ENCODE measurements at places on chromosomes 4 and X. TPM values are rescaled to one million over a fixed set of nuclear protein-coding genes. Genes with fewer than 3 reads are reported as not detected.

The PCDH7 gene
- total RNA-seq, result not detected

The MAML3 gene
- total RNA-seq, result 4.0 TPM

The MCTS1 gene
- 60.5 TPM for total RNA-seq

The C4orf54 gene
- total RNA-seq, result not detected

The AMER1 gene
- total RNA-seq, result 3.8 TPM

The MPP1 gene
- total RNA-seq, result 69.4 TPM

The TAPT1 gene
- 31.9 TPM for total RNA-seq

The TCEAL2 gene
- not detected for total RNA-seq

DNA sequence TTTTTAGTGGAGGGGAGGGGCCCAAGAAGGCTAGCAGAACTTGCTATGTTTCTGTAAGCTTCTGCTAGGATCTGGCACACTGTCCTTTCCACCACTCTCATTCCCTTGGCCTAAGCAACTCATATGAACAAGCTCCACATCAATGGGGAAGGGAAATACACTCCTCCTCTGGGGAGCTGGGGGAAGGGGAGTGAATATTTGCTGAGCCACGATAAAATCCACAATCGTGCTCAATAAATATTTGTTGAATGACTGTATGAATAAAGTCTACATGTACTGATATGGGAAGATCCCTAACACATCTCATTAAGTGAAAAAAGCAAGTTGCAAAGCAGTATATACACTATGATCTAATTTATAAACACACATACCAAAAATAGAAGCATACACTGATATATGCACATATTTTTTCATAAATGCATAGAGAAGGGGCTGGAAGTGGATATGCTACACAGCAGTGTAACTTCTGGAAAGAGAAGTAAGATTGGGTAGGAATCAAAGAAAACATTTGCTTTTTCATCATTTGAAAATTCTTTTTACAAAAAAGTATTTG is 95.8 kb upstream of the EFHC2 start:
- no peak overlapping the region for H3K27ac ChIP-seq
- no peaks in the 10 kb centered on the region for H3K4me1 ChIP-seq

DNA sequence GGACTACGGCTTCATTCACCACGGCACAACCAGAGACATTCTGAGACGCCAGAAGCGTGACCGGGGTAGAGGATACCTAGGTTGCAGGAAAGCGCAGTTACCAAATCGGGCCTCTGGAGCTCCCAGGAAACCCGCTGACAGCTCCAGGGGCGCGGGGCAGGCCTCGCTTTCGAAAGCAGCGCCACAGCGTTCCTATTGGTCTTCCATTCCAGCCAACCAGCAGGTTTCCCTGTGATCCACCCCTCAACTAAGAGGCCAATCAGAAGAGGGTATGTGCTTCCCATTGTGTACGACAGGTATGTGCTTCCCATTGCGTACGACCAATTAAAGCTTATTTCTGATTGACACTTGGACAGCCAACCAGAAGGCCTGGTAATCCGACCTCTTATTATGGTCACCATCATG is 14.9 kb downstream of the SNX12 start:
- no peak overlapping the region for H3K27ac ChIP-seq
- no peak overlapping the region for H3K4me3 ChIP-seq
- DNase-seq, result no peak

DNA sequence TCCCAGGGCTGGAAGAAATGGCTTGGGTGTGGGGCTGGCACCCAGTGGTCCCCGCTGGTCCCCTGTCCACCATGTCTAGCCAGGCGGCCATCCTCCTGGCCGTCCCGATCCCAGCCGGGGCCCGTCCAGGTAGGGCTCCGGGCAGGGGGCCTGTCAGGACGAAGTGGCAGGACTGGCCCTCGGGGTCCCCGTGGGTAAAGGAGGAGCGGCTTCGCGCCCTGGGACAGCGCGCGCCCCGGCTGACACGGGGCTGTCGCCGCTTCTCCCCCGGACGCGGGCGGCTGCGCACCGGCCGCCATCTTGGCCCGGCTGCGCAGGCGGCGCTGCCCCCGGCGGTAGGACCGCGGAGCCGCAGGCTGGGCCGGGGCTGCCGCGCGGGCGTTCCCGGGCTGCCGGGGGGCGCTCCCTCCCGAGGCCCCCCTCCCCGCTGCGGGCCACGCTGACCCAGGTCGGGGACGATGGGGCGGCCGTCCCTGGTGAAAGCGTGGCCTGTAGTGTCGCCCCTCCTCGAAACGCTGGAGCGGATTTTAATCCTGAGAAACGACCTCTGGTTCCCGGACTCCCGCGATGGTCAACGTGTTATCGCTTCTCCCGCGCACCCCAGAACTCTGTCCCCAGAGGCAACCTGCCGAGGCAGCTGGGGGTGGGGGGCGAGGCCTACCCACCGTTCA is 60.4 kb upstream of the BCOR start:
- H3K27me3 ChIP-seq, result no peaks in the 10 kb centered on the region
- H3K36me3 ChIP-seq, result no peaks in the 10 kb centered on the region
- no peak for DNase-seq
- H3K27ac ChIP-seq, result peak overlapping the region; percentile 62
- H3K4me1 ChIP-seq, result peaks cover 22% of the 10 kb centered on the region
- H3K4me3 ChIP-seq, result peak overlapping the region; percentile 75

DNA sequence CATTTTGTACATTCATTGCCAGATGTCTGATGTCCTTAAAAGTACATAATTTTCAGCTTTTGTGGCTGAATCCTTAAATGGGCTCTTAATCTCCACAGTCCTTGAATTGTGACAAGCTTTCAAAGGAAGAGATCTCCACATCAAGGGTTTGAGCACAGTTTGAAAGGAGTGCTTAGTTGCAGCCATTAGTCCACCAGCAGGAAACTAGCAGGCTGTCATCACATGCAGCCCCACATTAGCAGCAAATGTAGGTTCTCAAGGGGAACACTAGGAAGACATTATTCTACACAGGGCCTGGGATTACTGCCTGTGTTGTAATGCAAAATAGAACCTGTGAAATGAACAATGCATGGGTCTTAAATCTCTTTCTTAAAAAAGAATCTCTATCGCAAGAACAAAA is 173.2 kb downstream of the CBLL2 start:
- H3K4me1 ChIP-seq, result no peaks in the 10 kb centered on the region
- H3K27ac ChIP-seq, result no peak overlapping the region
- no peaks in the 10 kb centered on the region for H3K36me3 ChIP-seq
- no peak overlapping the region for H3K4me3 ChIP-seq

- H3K4me3 ChIP-seq, result no peak overlapping the region
- H3K27me3 ChIP-seq, result no peaks in the 10 kb centered on the region
- H3K4me1 ChIP-seq, result peaks cover 29% of the 10 kb centered on the region
- peaks cover 32% of the 10 kb centered on the region for H3K36me3 ChIP-seq
- no peak overlapping the region for H3K27ac ChIP-seq
Observed at GRCh38 chr4:37946503-37947179, 13.6 kb upstream of the PTTG2 start.

DNA sequence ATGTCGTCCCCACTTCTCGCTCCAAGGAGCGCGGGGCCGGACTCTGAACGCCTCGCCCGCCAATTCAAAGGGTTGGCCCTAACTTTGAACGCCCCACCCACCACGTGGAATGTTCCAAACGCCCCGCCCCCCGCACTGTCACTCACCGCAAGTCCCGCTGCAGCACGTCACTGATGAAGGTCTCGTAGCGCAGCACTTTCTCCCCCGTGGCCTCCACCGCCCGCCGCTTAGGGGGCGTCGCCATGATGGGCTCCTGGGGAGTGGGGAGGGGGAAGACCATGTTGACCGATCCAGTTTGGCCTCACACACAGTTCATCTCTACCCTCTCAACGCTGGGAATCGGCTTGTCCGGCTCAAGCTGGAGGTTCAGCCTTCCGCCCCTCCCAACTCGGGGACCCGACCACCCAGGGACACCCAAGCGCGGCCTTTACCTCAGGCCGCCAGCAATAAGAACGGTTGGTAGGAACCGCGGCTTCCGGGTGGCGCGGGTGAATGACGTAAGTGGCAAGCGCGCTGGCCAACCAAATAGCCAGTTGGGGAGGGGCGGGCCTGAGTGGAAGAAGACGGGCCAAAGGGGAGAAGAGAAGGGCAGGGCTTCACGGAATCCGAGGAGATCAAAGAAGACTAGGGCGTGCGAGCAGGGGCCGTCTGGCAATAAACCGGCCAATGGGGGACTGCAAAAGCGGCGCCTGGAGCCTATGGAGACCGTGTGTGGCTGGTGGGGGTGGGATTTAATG is at the start of gene UXT:
Gene UXT, minus strand, starts transcription at position 497 of the 737 bp plus-strand sequence. Its CDS starts 253 bp downstream, at position 244.
- peak; percentile 96 for DNase-seq
- peak within 1 kb of the TSS; percentile 100 for H3K27ac ChIP-seq
- peaks cover 32% of the 10 kb centered on the region for H3K4me1 ChIP-seq
- peak within 1 kb of the TSS; percentile 87 for H3K4me3 ChIP-seq
- H3K27me3 ChIP-seq, result no peaks in the 10 kb centered on the region

DNA sequence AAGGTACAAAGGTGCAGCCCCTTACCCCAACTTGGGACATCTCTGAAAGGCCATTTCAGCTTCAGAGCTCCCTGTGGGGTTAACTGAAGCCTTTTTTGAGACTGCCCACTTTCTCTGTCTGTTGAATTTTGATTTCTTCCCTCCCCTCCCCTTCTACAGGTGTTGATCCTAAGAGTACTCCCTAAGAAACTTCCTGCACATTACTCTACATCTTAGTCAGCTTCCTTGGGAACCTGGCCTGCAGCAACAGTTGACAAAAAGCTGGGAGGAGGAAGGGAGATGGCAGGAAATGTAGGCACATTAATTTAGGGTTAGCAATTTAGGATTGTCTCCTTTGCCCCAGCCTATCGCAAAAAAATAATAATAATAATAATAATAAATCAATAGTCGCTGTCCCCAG is 1.2 kb upstream of the IDS start:
- no peak overlapping the region for H3K4me3 ChIP-seq
- peaks cover 43% of the 10 kb centered on the region for H3K4me1 ChIP-seq
- no peak overlapping the region for H3K27ac ChIP-seq
- no peaks in the 10 kb centered on the region for H3K27me3 ChIP-seq

- H3K36me3 ChIP-seq, result no peaks in the 10 kb centered on the region
- H3K4me1 ChIP-seq, result no peaks in the 10 kb centered on the region
- no peak overlapping the region for H3K27ac ChIP-seq
- H3K4me3 ChIP-seq, result no peak overlapping the region
Observed at GRCh38 chr4:7719354-7720174, 220.1 kb downstream of the AFAP1 start.

DNA sequence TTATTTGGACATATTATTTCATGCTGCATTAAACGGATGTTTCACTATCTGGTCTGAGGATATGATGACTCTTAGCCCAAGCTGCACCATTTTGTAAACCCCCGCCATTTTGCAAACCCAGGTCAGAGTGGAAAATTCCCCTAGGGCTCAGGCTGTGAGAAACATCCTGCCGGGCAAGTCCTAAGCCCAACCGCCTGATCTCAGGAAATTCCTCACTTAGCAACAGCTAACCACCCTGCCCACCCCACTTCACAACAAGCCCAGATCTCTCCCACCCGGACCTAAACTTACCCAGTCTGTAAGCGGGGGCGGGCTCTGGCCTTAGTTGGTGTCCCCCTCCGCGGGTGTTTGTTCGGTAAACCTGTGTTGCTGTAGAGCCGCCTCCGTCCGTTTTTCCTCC is 2747.1 kb downstream of the PCDH7 start:
- H3K4me3 ChIP-seq, result no peak overlapping the region
- H3K27me3 ChIP-seq, result no peaks in the 10 kb centered on the region
- H3K27ac ChIP-seq, result no peak overlapping the region
- no peaks in the 10 kb centered on the region for H3K36me3 ChIP-seq
- H3K4me1 ChIP-seq, result no peaks in the 10 kb centered on the region

DNA sequence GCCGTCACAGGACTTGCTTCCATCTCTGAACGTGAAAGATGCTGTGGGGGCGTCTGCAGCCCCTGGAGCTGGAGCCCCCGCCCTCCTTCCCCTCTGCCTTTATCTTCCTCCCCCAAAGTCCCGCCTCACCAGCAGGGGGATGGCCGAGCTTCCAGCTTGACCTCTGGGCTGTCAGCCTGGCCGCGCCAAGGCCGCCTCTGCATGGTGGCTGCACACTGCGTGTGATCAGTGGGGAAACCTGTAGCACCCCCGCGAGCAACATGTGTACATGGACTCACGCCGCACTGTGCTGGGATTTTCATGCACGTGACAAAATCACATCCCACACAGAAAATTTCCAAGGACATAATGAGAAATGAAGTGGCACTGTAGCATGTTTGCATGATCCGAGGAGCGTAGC is 26.5 kb upstream of the PSAPL1 start:
- no peak overlapping the region for H3K4me3 ChIP-seq
- no peaks in the 10 kb centered on the region for H3K4me1 ChIP-seq
- no peak for DNase-seq
- no peak overlapping the region for H3K27ac ChIP-seq
- no peaks in the 10 kb centered on the region for H3K27me3 ChIP-seq

- peaks cover 37% of the 10 kb centered on the region for H3K4me1 ChIP-seq
- H3K4me3 ChIP-seq, result peak overlapping the region; percentile 79
- H3K27me3 ChIP-seq, result no peaks in the 10 kb centered on the region
- H3K36me3 ChIP-seq, result no peaks in the 10 kb centered on the region
Observed at GRCh38 chr4:8199594-8200301, 658 bp downstream of the SH3TC1 start.

GRCh38 chr4:141860974-141861373 is 224.6 kb downstream of the IL15 start:
- H3K27ac ChIP-seq, result no peak overlapping the region
- H3K36me3 ChIP-seq, result no peaks in the 10 kb centered on the region
- no peak for DNase-seq
- H3K4me3 ChIP-seq, result no peak overlapping the region

DNA sequence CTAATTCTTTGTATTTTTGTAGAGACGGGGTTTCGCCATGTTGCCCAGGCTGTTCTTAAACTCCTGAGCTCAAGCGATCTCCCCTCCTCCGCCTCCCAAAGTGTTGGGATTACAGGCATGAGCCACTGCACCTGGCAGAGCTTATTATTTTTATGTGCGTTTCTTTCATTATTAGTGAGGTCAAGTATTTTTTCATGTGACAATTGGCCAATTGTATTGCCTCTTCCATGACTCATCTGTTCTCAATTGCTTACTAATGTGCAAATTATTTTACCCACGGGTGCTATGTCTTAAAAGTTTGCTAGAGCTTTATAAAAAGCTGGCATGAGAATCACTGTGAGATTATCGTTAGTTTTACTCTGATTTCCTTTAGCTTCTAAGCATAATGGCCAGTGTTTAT is 13.0 kb upstream of the ARX start:
- H3K4me1 ChIP-seq, result no peaks in the 10 kb centered on the region
- H3K4me3 ChIP-seq, result no peak overlapping the region
- H3K27me3 ChIP-seq, result peaks cover 22% of the 10 kb centered on the region
- DNase-seq, result no peak
- no peak overlapping the region for H3K27ac ChIP-seq

- no peak for DNase-seq
- no peaks in the 10 kb centered on the region for H3K4me1 ChIP-seq
- H3K27ac ChIP-seq, result no peak overlapping the region
- H3K27me3 ChIP-seq, result peaks cover 9% of the 10 kb centered on the region
Observed at GRCh38 chr4:157075401-157075800, 549 bp upstream of the GLRB start.

DNA sequence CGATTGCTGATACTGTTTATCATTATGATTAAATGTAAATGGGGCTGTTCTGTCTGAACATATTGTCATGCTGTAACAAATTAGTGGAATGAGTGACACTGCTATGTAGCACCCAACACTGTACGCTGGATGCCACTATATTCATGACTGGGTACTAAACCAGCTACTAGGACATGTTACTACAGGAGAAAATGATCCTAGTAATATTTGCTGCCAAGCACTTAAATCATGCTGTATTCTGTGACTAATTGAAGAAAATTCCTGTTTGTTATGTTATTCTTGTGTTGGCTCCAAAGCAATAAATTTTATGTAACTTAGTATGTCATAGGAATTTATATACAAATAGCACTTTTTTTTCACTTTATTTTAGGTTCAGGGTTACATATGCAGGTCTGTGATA is 804.2 kb downstream of the CENPC start:
- no peaks in the 10 kb centered on the region for H3K27me3 ChIP-seq
- no peaks in the 10 kb centered on the region for H3K36me3 ChIP-seq
- H3K4me3 ChIP-seq, result no peak overlapping the region
- no peak for DNase-seq
- H3K27ac ChIP-seq, result no peak overlapping the region

All from activated CD8-positive, alpha-beta T cell treated with anti-CD3 and anti-CD28 coated beads, Interleukin-2, amount 10 ng/mL, durations not matched to agents 7 days and 5 days (primary cell).